ENCODE measurements at places on chromosomes 7 and 10.

DNA sequence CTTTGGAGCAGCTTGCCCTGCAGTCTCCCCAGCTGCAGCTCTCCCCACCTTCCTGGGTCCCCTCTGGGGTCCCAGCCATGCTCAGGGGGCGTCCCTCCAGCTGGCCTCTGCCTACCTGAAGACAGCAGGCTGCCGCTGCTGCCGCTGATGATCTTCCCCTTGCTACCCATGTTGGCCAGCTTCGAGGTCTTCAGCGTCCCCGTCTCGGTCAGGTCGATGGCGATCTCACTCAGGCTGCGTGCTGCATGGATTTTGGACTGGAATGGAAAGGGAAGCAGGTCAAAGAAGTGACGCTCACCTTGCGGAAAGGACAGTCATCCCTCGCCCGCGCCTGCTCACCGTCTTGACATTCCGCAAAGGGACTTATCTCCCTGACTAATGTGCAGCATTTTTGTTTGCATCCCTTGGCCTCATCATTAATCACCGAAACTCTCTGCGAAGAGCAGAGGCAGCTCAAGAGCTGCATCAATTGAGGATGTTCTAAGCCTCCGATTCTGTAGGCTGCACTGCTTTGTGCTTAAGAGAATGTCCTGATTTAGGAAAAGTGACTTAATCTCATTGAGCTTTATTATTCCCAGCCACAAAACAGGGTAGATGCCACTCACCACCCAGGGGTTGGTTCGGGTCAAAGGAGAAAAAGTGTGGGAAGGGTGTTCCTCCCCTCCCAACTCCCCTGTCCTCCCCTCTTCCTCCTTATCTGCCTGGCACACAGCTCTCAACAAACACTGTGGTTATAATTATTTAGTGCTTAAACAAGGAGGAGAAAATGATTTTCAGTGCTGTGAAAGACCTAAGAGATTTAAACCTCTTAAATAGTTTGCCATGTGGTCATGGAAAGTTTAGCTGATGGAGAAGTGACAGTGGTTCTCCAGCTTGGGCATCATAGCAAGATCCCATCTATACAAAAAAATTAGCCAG, 107.3 kb downstream of the PRPF18 start:
- peaks cover 22% of the 10 kb centered on the region for H3K4me1 ChIP-seq
- no peak overlapping the region for H3K4me3 ChIP-seq
- DNase-seq, result no peak
- H3K27ac ChIP-seq, result no peak overlapping the region

DNA sequence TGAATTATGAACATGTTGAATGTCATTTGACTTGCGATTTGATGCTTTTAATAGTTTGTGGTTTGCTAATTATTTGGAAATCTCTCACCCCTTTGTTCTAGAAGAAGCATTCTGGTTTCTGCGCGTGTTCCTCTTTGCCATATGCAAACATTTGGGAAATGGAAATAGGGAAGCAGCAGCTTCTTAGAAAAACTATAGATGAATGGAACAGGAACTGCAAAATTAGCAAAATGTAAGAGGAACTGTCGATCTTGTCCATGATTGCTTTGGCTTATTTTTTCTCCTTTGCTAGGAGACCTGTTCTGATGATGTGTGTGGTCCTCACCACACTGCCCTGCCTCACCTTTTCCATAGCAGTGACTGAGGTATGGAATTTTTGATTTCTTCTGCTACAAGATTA, 19.0 kb downstream of the TMEM236 start:
- peaks cover 27% of the 10 kb centered on the region for H3K27me3 ChIP-seq
- H3K4me3 ChIP-seq, result no peak overlapping the region
- DNase-seq, result no peak
- H3K4me1 ChIP-seq, result no peaks in the 10 kb centered on the region
- no peak overlapping the region for H3K27ac ChIP-seq

- DNase-seq, result no peak
- no peaks in the 10 kb centered on the region for H3K27me3 ChIP-seq
- no peak overlapping the region for H3K4me3 ChIP-seq
- no peak overlapping the region for H3K27ac ChIP-seq
Measured at GRCh38 chr7:23396222-23397015, 73.9 kb downstream of the IGF2BP3 start.

- H3K4me1 ChIP-seq, result peaks cover 7% of the 10 kb centered on the region
- H3K27me3 ChIP-seq, result peaks cover 99% of the 10 kb centered on the region
- DNase-seq, result no peak
- peak overlapping the region; percentile 21 for H3K4me3 ChIP-seq
Measured at GRCh38 chr7:27180431-27181420, 4.3 kb downstream of the HOXA11 start.

DNA sequence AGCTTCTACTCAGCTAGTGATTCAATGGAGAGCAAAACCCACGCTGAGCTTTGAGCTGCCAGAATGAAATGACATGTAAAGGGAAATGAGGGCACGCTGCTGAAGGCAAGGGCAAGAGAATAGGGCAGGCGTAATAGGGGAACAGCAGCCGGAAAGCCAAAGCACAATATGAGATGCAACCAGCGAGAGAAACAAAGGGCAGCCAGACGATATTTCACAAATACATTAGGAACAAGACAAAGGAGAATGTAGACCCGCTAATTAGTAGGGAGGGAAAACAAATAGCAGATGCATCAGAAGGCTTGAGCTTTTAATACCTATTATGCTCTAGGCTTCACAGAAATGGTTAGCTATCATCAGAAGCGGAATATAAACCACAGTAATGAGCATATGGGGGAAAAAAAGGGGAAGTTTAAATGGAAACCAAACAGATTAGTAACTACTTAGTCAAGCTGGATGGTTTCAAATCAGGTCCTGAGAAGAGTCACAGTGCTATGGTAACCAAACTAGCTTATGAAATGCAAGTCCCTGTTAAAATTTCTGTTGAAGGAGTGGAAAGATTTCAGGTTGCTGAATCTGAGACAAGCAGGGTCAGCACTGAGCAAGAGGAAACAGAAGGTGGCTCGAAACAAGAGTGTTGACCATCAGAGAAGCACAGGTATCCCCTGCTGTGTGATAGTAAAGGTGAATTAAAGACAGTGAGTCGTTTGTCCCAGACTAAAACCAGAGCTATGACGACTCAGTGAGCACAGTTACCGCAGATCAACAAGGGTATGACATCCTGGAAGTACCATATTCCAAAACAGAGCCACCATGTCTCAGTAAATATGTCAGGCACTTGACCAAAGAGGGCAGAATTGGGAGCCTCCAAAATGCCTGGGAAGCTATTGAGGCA, 496.9 kb upstream of the CELF2 start:
- no peaks in the 10 kb centered on the region for H3K36me3 ChIP-seq
- no peak overlapping the region for H3K4me3 ChIP-seq
- DNase-seq, result no peak
- peaks cover 7% of the 10 kb centered on the region for H3K27me3 ChIP-seq
- H3K27ac ChIP-seq, result no peak overlapping the region

GRCh38 chr7:80604436-80604835, 34.0 kb upstream of the CD36 start:
- H3K4me1 ChIP-seq, result peaks cover 29% of the 10 kb centered on the region
- no peaks in the 10 kb centered on the region for H3K27me3 ChIP-seq
- DNase-seq, result no peak
- H3K36me3 ChIP-seq, result no peaks in the 10 kb centered on the region
- no peak overlapping the region for H3K27ac ChIP-seq

DNA sequence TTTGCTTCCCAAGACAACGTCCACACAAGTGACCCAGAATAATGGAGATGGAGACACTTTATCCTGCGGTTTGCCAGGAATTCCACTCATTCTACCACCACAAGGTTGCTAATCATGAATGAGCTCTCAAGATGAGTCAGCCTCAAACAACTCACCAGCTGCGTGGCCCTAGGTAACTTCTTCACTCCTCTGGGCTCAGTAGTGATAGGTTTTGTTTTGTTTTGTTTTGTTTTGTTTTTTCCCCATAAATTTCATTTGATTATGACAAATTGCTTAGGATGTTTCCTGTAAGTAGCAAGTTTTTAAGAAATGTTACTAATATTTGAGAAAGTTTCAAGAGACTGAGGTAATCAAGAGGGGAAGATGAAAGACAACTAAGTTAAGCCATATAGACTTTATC, 286.8 kb downstream of the PARD3 start:
- no peak overlapping the region for H3K27ac ChIP-seq
- peaks cover 13% of the 10 kb centered on the region for H3K36me3 ChIP-seq
- peaks cover 12% of the 10 kb centered on the region for H3K4me1 ChIP-seq
- no peak overlapping the region for H3K4me3 ChIP-seq

GRCh38 chr7:118224521-118224920, at the start of gene ANKRD7:
Gene ANKRD7 (plus strand): TSS chr7:118224704. CDS start chr7:118224831, 127 bp downstream.
- H3K36me3 ChIP-seq, result no peaks in the 10 kb centered on the region
- no peak within 1 kb of the TSS for H3K4me3 ChIP-seq
- no peak within 1 kb of the TSS for H3K27ac ChIP-seq
- H3K27me3 ChIP-seq, result no peaks in the 10 kb centered on the region
- no peak for DNase-seq

GRCh38 chr7:22005151-22005550, 59.5 kb upstream of the CDCA7L start:
- no peaks in the 10 kb centered on the region for H3K4me1 ChIP-seq
- no peak for DNase-seq
- no peak overlapping the region for H3K4me3 ChIP-seq
- H3K27me3 ChIP-seq, result peaks cover 13% of the 10 kb centered on the region
- no peak overlapping the region for H3K27ac ChIP-seq

- DNase-seq, result no peak
- H3K4me3 ChIP-seq, result no peak overlapping the region
- H3K27ac ChIP-seq, result no peak overlapping the region
- peaks cover 30% of the 10 kb centered on the region for H3K36me3 ChIP-seq
- H3K4me1 ChIP-seq, result peaks cover 3% of the 10 kb centered on the region
Measured at GRCh38 chr10:77774940-77775391, 137.4 kb upstream of the KCNMA1 start.

GRCh38 chr10:48361176-48361575, 54.7 kb downstream of the MAPK8 start:
- peaks cover 4% of the 10 kb centered on the region for H3K36me3 ChIP-seq
- no peak overlapping the region for H3K4me3 ChIP-seq
- no peaks in the 10 kb centered on the region for H3K27me3 ChIP-seq
- DNase-seq, result no peak

DNA sequence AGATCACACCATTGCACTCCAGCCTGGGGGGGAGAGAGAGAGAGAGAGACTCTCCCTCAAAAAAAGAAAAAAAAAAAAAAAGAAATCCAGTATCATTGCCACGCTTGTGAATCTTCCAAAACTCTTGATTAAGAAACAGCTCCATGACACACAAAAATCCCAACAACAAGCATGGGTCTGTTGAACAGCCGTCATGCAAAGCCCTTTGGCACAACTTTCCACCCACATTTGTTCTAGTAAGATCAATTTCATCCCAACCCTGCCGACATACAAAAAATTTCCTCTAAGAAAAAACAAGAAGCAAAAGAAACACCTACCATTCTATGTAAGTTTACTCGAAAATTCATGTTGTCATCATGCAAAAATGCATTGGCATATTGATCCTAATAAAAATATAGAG, 62.8 kb downstream of the ARMH3 start:
- H3K36me3 ChIP-seq, result peaks cover 37% of the 10 kb centered on the region
- H3K4me1 ChIP-seq, result peaks cover 17% of the 10 kb centered on the region
- peak overlapping the region; percentile 5 for H3K27ac ChIP-seq
- DNase-seq, result no peak

GRCh38 chr10:52526251-52526823, 212.3 kb downstream of the DKK1 start:
- H3K27me3 ChIP-seq, result no peaks in the 10 kb centered on the region
- no peak overlapping the region for H3K27ac ChIP-seq
- H3K4me1 ChIP-seq, result no peaks in the 10 kb centered on the region
- no peak for DNase-seq
- H3K36me3 ChIP-seq, result no peaks in the 10 kb centered on the region
- no peak overlapping the region for H3K4me3 ChIP-seq

- H3K4me3 ChIP-seq, result no peak overlapping the region
- DNase-seq, result no peak
- H3K27ac ChIP-seq, result no peak overlapping the region
- H3K4me1 ChIP-seq, result peaks cover 41% of the 10 kb centered on the region
- H3K36me3 ChIP-seq, result peaks cover 8% of the 10 kb centered on the region
- H3K27me3 ChIP-seq, result no peaks in the 10 kb centered on the region
Measured at GRCh38 chr7:34757570-34758110, 99.6 kb downstream of the NPSR1 start.

- H3K27ac ChIP-seq, result no peak overlapping the region
- H3K36me3 ChIP-seq, result no peaks in the 10 kb centered on the region
- H3K27me3 ChIP-seq, result no peaks in the 10 kb centered on the region
- no peaks in the 10 kb centered on the region for H3K4me1 ChIP-seq
- H3K4me3 ChIP-seq, result no peak overlapping the region
- no peak for DNase-seq
Measured at GRCh38 chr10:29426420-29426819, 137.6 kb downstream of the LYZL1 start.

DNA sequence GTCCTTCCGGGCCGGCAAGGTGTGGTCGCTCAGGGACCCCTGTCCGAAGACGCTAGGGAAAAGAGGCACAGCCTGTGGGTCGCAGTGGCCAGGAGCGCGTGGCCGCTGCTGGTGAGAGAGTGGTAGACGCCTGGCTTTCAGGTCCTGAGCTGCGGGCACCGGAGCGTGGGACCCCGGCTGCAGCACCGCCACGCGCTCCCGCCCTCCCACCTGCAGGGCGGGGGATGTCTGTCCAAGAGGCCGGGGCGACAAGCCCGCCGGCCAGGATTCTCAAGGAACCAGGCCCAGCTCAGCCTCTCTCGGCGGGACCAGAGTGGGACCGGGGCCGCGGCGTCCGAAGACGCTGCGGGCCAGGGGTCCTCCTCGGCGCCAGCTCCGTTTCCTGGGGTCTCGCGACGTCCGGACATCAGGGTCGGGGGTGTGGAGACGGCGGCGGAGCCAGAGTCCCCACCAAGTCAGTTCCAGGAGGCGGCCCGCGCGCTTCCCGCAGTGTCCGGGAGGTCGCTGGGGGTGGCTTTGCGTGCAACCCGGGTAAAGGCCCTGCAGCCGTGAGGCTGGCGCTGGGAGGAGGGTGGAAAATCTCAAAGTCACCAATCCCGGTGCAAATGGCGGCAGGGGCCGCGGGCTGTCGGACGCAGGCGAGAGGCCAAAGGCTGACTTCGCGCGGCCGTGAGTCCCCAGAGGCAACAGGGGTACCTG, 5.5 kb downstream of the ZNF503 start:
- H3K4me1 ChIP-seq, result peaks cover 12% of the 10 kb centered on the region
- H3K27me3 ChIP-seq, result peaks cover 55% of the 10 kb centered on the region
- peak overlapping the region; percentile 72 for H3K4me3 ChIP-seq
- H3K36me3 ChIP-seq, result peaks cover 28% of the 10 kb centered on the region

DNA sequence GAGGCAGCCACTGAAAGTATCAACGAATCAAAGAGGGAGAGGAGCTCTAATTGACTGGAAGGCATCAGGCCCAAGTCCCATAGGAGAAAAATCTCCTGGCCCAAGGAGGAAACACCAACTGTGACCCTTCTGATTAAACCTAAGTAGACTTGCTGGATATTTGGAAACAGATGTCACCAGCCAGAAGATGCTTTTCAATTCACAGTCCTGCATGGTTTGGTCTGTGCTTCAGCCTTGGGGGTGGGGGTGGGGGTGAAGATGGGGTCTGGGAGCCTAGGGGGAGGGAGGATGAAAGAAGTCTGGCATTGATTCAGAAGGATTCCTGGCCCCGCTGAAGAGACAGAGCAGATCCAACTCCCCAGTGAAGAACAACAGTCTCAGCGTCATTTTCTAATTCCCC, 623.7 kb downstream of the PARD3 start:
- H3K4me1 ChIP-seq, result peaks cover 31% of the 10 kb centered on the region
- H3K4me3 ChIP-seq, result no peak overlapping the region
- DNase-seq, result no peak
- H3K27me3 ChIP-seq, result no peaks in the 10 kb centered on the region
- H3K27ac ChIP-seq, result no peak overlapping the region

GRCh38 chr7:149789101-149789500, 15.7 kb upstream of the ZNF467 start:
- peaks cover 35% of the 10 kb centered on the region for H3K27me3 ChIP-seq
- no peak overlapping the region for H3K4me3 ChIP-seq
- no peak for DNase-seq
- H3K27ac ChIP-seq, result no peak overlapping the region
- no peaks in the 10 kb centered on the region for H3K36me3 ChIP-seq
